ENCODE measurements at places on chromosomes 6 and 20.

DNA sequence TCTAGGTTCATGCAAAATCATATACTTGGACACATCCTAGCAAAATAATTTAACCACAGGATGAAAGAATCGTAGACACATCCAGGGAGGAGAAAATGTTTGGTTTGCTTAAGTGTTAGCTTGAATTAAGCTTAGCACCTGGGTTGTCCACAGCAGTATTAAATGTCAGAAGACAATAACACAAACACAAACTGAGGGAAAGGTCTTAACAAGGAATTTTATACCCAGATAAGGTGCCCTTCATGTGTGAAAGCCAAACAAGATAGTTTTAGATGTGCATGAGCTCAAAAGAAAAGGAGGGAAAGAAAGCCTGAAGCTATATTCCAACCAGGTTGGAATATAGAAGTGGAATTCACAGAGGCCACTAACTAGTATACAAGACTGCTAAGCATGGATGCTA lies 49.1 kb downstream of the SLC23A2 start:
- no peak for DNase-seq

GRCh38 chr20:32364554-32365208 lies 6.5 kb downstream of the ASXL1 start:
- DNase-seq, result no peak

- peak; percentile 83 for DNase-seq
These were observed 6.3 kb upstream of the PARD6B start for GRCh38 chr20:50724851-50725723.

DNA sequence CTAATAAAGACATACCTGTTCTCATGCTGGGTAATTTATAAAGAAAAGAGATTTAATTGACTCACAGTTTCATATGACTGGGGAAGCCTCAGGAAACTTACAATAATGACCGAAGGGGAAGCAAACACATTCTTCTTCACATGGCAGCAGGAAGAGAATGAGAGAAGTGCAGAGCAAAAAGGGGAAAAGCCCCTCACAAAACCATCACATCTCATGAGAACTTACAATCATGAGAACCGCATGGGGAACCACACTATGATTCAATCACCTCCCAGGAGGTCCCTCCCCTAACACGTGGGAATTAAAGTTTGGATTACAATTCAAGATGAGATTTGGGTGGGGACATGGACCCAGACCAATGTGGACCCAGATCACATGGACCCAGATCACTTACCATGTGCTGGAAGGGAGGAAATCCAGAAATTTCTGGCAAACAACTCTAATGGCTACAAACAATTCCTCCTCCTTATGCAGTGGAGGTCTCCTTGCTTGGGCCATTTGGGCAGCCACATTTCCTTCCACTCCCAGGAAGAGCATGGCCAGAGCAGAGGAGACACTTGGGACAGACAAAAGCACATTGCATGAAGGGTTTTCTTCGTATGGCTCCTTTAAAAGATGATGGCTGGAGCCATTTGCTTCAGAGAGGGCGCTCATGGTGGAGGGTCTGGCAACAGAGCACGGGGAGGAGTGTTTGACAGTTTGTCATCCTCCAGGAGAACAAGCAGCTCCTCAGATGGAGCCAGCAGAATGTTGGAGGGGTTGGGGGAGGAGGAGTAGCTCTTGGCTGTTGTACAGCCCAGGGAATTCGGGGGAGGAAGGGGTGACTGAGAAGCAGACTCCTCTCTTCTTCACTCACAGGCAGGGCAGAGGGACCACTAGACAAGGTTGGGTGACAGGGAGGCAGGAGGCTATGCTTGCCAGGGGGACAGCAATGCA lies 30.4 kb downstream of the SERPINB9 start:
- no peak for DNase-seq

DNA sequence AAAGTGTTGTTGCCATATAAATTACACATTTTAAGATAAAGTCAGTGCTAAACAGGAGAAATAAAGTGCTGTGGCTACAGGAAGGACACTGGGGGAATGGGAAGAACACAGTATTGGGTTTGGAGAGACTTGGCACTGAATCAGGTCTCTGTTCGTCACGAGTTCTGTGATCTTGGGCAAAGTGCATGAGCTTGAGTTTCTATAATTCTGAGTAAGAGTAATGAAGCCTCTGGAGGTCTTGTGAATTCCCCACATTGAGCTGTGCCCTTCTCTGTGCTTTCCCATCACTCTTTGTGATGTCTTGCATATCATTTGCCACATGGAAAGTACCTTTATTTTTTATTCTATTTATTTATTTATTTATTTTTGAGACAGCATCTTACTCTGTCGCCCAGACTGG lies 16.8 kb upstream of the EEF1A1 start:
- no peak for DNase-seq

DNA sequence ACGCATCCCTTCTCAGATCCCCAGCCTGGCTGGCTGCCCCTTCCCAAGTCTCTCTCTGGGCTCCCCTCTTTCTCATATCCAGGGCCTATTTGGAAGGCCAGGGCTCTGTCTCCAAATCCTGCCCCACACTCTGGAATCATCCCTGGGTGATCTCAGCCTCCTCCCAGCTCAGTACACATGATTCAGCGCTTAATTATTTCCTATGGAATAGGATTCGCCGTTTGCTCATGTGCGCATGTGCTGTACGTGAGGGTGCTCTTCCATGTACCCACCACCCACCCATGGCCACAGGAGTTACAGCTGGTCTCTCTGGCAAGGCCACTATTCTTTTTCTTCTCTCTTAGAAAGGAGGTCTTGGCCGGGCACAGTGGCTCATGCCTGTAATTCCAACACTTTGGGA lies 81.7 kb upstream of the FOXP4 start:
- DNase-seq, result no peak

DNA sequence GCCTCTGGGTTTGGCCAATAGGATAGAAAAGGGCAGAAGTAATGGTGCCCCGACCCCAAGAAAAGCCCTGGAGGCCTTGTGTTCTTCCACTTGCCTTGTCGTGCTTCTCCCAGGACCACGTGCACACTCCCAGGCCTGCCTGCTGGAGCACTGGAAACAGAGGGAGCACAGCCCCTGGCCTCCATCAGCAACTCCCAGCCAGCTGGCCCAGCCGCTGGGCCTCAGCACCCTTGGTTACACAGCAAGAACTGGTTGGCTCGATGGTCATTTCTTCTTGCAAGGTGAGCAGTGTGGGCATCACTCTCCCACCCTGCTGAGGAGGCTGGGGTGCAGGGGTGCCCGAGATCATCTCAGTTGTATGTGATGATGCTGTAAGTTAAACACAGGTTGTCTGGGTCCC lies 69.2 kb upstream of the CST7 start:
- DNase-seq, result no peak

DNA sequence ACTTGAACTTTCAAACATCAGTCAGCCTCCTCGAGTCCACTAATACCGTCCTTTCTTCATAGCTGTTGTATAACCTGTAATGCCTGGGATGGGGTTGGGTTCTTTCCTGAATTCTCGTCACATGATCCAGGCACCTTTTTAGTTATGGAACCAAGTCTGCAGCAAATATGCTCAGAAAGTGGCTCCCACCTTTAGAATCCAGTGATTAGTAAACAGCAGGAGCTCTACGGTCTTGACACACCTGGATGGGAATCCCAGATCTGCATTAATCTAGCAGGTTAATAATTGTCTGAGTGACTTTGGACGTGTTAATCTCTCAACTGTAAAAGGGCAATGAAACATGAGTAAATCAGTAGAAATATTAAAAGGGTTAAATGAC lies 729 bp upstream of the ZHX3 start:
- no peak for DNase-seq

GRCh38 chr6:95489185-95489863 lies 88.0 kb upstream of the MANEA start:
- no peak for DNase-seq

DNA sequence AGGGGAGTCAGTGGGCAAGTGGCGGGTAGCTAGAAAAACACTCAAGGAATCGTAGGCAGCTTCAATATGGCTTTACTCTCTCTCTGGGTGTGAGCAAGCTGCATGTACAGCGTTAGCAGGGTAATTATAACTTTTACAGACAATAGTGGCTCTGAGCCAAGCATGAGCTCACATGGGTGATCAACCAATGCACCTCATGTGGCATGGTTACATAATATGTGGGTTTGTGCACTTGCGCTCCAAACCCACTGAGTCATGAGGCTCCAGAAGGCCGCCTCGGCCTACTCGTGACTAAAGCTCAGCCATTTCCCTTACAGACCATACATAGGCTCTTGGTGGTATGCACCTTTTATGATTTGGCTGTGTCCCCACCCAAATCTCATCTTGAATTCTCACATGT lies 78.4 kb upstream of the FBXL4 start:
- DNase-seq, result no peak

DNA sequence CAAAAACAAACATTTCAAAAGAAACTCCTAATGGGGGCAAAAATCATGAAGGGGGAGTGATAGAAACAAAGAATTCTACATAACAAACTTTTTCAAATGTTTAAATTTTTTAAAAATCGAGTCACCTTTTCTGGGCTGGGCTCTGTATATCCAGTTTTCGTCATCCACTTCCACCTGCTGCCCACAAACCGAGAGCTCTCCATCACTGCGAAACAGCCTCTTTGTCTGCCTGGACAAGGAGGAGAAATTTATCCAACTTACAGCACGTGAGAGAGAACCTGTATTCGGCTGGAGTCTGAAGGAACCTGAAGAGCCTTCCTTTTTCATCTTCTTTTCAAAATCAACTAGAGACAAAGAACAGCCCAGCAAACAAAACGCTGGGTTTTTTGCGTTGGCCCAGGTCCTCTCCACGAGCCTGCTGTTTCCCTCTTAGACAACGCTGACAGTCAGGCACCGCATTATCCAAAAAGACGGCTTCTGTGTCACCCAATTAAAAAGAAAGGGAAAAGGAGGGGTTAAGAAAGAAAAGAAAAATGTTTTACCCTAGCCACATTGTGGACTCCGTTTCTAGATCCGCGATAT lies 72.4 kb upstream of the NHSL1 start:
- no peak for DNase-seq

GRCh38 chr20:45456632-45457031 lies 12.9 kb upstream of the WFDC2 start:
- peak; percentile 55 for DNase-seq

DNA sequence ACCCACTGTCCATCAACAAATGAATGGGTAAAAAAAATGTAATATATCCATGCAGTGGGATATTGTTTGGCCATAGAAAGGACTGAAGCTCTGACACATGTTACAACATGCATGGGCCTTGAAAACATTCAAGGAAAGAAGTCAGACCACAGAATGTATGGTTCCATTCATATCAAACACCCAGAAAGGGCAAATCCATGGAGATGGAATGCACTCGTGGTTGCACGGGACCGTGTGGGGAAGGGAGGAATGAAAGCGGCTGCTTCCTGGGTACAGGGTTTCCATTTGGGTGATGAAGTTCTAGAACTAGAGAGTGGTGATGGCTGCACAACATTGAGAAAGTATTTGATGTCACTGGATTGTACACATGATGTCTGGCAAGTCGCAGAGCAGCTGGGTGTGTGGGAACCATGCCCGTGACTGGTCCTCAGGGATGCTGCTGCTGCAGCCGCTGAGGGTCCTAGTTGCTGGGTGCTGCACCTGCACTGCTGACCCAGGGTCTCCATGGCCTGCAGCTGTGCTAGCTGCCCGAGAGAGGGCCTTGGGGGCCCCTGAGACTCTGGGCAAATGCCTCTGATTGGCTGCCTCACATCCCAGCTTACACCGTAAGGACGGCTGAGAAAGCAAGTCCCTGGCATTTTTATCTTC lies 220.3 kb downstream of the NRN1 start:
- DNase-seq, result peak; percentile 22

Measured in D341Med (cell line).